ENCODE measurements at places on chromosomes 3 and 15.

- DNase-seq, result no peak
Measured at GRCh38 chr15:48964898-48965297, 1.2 kb upstream of the SHC4 start.

DNA sequence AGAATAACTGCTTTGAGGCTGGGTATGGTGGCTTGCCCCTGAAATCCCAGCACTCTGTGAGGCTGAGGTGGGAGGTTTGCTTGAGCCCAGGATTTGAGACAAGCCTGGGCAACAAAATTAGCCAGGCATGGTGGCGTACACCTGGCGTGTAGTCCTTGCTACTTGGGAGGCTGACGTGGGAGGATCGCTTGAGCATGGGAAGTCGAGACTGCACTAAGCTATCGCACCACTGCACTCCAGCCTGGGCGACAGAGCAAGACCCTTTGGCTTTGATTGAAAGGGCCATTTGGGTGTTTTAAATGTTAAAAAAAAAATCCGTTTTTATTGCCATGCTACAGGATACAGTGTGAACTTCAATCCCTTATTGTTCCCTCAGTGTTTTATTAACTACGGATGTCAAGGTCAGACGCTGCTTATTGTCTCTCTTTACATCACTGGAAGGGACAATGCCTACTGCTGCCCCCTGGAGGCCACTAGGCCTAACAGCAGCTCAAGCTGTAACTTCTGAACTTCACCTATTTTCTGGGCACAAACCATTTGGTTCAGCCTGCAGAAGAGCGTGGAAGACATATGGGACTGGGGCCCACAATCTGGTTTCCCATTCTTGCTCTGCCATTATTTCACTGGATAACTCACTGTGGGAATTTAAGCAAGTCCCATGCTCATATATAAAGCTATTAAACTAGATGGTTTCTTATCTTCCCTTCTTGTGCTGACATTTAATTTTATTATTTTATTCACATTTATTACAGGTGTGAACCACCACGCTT lies 15.3 kb upstream of the IREB2 start:
- DNase-seq, result no peak

DNA sequence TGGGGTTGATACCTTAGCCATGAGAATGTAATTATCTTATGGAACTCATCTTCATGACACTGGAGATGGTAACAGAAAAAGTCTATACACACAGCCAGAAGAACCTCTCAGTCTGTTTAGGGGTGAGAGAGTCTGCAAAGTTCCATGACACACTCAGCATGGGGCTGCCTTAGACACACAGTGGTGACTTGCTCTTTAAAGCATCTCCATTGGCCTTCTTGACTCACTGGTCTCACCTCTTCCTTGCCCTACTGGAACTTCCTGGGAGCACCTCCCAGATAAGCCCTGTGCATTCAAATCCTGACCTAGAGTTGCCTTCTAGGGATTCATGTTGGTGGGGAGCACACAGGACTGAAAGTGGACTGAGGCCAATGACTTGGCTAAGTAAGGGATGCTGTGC lies 9.3 kb downstream of the MAGI1 start:
- no peak for DNase-seq

GRCh38 chr3:112199622-112200316 lies 66.7 kb upstream of the GCSAM start:
- DNase-seq, result no peak

DNA sequence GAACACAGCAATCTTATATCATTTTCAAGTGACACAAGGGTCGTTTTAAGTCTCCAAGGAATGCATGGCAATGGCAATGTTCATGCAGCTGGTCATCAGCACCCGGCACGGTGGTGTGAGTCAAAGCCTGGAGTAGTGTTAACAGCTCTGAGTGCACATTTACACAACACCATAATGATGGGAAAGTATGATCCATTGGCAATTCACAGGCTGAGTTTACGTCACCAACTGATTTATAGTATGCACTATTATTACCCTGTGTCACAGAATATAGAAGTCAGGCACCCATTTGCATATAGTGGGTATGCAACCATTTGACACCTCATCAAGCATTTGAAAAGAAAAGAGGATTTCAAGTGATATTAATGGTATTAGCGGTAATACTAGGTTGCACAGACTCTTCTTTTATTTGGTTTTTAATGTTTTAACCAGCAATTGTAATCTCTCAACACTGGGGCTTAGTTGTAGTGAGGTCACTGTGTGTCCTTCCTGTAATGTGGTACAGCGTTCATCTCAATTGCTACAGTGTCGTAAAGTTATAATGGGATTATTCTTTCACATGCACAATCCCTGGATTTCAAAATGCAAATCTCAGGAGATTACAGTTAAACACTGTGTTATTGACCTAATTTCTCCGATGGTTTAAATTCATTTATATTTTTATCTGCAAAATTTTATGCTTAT lies 113.8 kb downstream of the C3orf38 start:
- no peak for DNase-seq

GRCh38 chr3:64422932-64423331 lies 197.7 kb upstream of the PRICKLE2 start:
- no peak for DNase-seq

DNA sequence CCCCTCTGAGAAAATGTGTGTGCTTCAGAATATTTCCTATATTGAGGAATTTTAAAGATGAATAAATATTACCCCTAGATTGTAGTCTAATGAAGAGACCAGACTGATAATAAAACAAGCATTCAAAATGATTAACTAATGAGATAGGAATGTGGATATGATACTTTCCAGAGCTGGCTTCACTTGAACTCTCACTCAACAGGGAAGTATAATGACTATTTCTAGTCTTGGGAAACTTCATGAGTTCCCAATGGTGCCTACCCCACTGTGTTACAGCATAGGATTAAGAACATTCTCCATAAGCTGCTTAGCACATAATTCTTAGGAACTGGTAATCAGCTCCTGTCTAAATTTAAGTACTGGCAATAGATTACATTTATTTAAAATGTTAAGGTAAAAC lies 261.5 kb upstream of the ZNF385D start:
- DNase-seq, result no peak

GRCh38 chr3:11643201-11643603 lies 513 bp downstream of the VGLL4 start:
- no peak for DNase-seq

DNA sequence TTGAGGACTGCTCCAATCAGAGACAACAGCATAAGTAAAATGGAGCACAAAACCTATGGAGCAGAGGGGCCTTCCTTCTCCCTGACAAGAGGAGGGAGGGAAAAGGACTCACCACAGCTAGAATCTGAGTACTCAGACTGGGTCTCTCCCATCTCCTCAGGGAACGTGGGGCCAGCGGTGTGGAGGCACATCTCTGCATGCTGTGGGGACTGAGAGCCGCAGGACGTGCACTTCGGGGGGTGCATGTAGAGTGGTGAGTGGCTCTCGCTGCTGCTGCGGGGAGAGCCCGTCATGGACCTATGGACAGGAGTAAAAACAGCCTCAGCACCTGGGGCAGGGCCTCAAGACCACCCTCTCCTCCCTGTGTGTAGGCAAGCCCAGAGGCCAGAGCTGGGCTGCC lies 17.0 kb downstream of the BCL6 start:
- DNase-seq, result no peak

DNA sequence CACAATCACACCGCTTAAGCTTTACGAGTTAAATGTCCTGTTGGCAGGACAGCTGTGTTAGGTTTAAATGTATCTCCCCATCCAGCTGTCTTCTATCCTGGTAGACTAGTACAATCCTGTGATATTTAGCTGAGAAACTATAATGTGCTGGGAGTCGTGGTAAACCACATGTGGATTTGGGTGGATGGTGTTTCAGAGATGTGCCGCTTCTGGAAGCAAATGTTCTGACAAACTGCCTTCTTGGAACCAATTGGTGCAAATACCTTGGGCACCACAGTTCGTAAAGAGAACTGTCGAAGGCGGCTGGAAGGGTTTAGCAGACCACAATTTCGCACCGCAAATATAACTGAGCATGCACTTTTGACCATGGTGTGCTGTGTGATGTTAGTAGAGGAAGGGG lies 15.0 kb downstream of the SCG5 start:
- DNase-seq, result no peak

DNA sequence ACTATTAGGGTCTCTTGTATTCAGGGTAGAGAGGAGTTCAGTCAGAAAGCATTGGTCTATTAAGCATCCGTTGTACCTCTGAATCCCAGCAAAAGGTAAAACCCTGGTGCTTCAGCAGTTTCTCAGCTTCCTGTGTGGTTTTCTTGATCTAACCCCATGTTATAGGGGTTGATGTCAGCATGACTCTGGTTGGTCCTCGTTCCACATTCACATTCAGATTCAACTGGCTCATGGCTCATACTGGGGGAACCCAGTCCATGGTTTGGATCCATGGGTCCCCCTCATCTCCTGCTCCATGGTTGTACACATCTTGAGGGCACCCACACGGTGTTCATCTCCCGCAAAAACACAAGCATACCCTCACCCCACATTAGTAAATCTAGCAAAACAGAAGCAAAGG lies 47.7 kb upstream of the C2CD4B start:
- DNase-seq, result no peak

DNA sequence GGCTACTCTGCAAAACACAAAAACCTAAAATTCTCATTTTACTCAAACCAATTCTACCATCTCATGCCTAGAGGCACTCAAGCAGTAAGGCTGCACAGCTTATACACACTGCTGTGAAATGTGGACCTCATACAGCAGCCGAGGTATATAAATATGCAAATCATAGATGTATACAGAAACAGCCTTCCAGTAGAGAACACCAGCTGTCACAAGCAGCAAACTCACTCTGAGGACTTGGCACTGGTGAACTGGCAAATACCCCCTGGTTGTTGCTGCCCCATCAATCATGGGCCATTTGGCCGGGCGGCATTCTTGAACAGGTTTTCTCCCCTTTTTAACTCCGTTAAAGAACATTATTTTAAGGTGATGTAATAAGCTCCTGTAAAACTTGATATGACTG lies 378.0 kb downstream of the LSAMP start:
- no peak for DNase-seq

GRCh38 chr3:179961703-179962078 lies 75.0 kb downstream of the PEX5L start:
- no peak for DNase-seq

DNA sequence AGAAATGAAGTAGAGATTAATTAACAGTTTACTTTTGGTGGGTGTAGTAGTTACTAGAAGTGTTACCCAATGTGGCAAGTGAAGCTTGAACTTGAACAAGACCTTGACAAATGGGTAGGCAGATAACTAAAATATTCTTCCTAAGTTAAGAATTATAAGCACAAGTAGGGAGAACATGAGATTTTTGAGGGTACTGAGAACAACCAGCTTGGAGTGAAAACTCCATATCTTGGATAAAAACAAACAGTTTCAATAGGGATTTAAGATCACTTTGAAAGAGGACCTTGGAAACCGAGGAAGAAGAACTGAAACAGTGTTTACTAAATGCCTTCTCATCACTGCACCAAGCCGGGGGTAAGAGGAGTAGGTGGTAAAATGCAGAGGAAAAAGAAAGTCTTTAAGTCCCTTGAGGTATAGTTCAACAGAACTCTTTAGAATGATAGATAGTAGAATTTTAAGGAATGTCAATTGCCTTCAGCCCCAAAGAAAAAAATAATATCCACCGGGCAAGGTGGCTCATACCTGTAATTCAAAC lies 496.7 kb downstream of the NAALADL2 start:
- DNase-seq, result no peak

DNA sequence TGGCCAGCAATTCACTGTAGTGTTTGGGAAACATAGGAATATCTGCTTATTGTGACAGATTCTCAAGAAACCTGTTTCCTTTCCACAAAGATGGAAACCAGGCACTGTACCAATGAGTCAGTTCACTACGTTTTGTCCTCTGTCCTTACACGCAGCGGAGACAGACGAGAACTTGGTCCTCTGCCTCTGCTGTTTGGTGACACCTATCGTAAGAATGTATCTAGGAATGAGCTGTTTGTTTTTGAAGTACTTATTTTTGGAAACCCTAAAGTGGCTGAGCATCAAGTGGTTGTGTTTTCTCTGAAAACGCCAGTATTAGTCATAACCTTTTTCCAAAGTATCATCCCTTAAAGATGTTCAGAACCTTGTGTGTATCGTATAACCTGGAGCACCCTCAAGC lies 93.0 kb downstream of the PGPEP1L start:
- DNase-seq, result no peak

DNA sequence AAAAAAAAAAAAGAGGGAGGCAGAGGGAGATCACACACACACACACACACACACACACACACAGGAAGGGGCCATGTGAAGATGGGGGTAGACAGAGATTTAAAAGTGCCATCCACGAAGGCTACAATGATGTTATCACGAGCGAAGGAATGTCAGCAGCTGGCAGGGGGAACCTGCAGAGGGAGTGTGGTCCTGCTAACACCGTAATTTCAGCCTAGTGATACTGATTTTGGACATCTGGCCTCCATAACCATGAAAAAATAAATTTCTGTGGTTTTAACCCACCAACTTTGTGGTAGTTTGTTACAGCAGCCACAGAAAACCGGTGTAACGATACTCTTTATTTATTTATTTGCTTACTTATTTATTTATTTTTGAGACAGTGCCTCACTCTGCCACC lies 76.0 kb downstream of the TMCO5A start:
- DNase-seq, result no peak

GRCh38 chr15:60651734-60652141 lies 172.8 kb upstream of the ICE2 start:
- DNase-seq, result no peak

- DNase-seq, result no peak
Measured at GRCh38 chr15:94580211-94580885, 349.0 kb downstream of the MCTP2 start.

GRCh38 chr3:177135841-177136492 lies 61.3 kb downstream of the TBL1XR1 start:
- no peak for DNase-seq

GRCh38 chr15:69489073-69489571 lies 36.5 kb downstream of the RPLP1 start:
- no peak for DNase-seq

GRCh38 chr15:101489237-101489598 lies 289 bp downstream of the PCSK6 start:
- no peak for DNase-seq

- DNase-seq, result no peak
Measured at GRCh38 chr3:50340448-50341329, at the start of gene RASSF1. Gene RASSF1, minus strand, starts transcription at chr3:50340836. Its CDS starts 31 bp downstream, at chr3:50340805.

- no peak for DNase-seq
Measured at GRCh38 chr3:150033721-150034120, 63.0 kb upstream of the PFN2 start.

DNA sequence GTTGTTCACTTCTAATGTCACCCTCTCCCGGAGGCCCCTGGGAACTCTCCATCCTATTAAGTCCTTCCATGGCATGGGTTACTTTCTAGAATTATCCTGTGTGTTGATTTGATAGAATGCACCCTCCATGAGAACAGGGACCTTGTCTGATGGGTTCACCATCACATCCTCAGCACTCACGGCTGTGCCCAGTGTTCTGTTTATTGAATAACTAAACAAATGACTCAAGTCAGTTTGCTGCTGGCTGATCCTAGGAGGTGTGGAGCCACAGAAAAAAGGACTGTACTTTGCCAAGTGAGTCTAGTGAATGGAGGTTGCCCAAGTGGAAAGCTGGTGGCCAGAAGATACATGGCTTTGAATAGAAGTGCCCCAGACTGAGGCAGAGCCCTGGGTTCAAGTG lies 48.5 kb upstream of the RAB6B start:
- DNase-seq, result no peak

- DNase-seq, result no peak
Measured at GRCh38 chr15:65957451-65957850, 88.2 kb downstream of the RAB11A start.

GRCh38 chr3:66093981-66094380 lies 55.3 kb upstream of the MAGI1 start:
- no peak for DNase-seq
